ENCODE measurements at places on chromosomes 4 and X.

DNA sequence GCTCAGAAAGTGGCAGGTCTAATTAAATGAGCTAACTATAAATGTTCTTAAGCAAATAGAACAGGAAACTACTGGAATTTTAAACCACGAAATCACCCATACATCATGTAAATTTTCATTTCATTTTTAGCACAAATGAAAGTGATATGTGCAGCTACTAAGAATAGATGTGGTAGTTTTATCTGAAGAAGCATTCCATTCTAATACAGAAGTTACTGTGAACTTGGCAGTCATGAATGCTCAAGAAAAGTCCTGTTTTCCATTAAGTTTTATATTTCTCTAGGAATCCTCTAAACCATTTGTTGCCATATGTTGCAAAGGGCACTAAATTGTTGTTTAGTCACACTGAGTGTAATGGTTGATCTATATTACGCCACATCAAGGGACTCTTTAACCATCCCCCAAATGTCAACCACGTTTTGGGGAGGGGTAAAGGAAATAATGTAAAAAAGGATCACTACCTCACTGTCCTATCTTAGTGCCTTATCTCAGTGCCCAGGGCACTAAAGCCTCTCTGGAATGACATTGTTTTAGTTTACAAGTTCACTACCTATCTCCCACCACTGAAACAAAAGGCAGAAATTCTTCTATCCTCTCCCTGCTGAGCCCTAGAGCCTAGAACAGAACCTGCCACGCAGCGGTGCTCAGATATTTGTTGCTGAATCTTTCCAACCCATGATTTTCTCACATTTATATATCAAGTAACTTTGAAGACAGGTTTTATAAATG, 118.0 kb downstream of the SHISA3 start:
- no peak for DNase-seq

GRCh38 chr4:55318175-55319129, 27.6 kb upstream of the SRD5A3 start:
- no peak for DNase-seq

GRCh38 chrX:69152417-69152841, 12.8 kb downstream of the PJA1 start:
- DNase-seq, result no peak

- no peak for DNase-seq
Observed at GRCh38 chrX:129802863-129803262, 23.1 kb downstream of the SASH3 start.

DNA sequence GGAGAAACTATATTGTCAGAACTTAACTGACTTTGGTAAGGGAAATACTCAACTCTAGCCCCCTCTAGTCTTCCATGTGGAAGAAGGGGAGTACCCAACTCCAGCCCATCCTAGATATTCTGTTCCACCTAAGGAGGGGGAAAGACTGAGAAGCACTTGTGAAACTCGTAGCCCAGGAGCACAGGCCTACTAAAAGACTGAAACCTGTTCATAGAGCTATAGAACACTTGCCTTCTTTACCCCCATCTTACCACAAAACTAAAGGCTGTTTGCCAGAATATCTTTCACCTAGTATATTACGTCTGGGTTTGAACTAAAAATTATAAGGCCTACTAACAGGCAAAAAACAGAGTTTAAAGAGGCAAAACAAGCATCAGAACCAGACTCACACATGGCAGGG, 15.5 kb downstream of the CLDN22 start:
- no peak for DNase-seq

- no peak for DNase-seq
Observed at GRCh38 chrX:8668813-8669212, 63.1 kb downstream of the ANOS1 start.

Data from activated CD4-positive, alpha-beta T cell treated with anti-CD3 and anti-CD28 coated beads for 1 hour (primary cell).